ENCODE measurements at places on chromosomes 2 and 18.

GRCh38 chr2:196836440-196836839 is 27.3 kb upstream of the C2orf66 start:
- DNase-seq, result no peak

GRCh38 chr18:36638224-36638623 is 190.6 kb downstream of the TPGS2 start:
- DNase-seq, result no peak

- DNase-seq, result no peak
Observed at GRCh38 chr18:61031626-61032025, 301.6 kb upstream of the CDH20 start.

GRCh38 chr2:65800998-65801397 is 368.6 kb upstream of the SPRED2 start:
- no peak for DNase-seq

- no peak for DNase-seq
Observed at GRCh38 chr2:127678991-127679390, 3.7 kb upstream of the LIMS2 start.

DNA sequence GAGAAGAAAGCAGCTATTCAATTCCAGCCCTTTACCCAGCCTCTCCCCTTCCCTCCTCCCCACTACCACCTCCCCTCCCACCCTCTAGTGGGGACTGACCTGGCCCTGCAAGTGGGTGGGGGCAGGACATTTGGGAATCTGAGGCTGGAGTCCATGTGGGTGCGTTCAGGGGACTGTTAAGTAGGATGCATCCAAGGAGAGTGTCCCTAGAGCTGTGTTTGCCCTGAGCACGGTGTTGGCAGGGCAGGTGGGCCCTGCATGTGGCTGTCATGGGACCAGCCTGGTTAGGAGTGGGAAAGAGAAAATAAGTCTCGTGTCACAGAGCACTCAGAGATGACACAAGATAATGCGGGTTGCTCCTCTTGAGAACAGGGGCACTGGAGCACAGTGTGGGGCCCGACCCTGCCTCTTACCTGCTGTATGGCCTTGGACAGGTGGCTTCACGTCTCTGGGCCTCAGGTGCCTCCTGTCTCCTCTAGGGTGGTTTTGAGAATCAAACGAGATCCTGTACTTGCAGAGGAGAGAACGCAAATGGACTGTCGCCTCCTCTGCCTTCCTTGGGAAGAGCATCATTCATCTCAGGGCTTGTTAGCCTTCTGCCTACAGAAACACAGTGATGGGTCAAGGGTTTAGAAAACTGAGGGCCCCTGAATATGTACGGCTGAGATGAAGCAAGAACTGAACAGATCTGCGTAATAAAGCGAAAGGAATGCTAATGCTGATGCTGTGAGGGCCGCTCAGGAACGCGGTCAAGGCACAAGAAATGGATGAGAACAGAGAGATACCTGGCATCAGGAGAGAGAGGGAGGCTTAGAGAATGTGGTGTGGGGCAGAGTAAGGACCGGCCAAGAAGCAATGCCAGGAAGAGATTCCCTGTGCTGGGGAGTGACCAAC is 187.7 kb upstream of the HAAO start:
- no peak for DNase-seq

DNA sequence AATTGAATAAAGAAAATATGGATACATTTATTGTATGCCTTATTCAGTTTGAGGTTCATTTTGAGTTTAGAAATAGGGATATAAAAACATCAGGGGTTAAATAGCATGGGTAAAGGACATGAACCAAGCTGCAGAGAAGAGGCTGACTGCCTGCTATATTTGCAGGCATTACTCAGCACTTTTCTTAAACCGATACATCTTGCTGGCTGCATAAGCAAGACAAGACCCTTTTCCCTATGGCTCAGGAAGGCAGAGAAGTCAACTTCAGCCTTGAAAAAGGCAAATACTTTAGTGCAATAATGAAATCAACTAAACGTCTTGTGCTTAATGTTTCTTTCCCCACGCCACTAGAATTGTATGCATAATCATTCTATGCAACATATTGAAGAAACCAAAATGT is 36.4 kb downstream of the SCN1A start:
- DNase-seq, result no peak

DNA sequence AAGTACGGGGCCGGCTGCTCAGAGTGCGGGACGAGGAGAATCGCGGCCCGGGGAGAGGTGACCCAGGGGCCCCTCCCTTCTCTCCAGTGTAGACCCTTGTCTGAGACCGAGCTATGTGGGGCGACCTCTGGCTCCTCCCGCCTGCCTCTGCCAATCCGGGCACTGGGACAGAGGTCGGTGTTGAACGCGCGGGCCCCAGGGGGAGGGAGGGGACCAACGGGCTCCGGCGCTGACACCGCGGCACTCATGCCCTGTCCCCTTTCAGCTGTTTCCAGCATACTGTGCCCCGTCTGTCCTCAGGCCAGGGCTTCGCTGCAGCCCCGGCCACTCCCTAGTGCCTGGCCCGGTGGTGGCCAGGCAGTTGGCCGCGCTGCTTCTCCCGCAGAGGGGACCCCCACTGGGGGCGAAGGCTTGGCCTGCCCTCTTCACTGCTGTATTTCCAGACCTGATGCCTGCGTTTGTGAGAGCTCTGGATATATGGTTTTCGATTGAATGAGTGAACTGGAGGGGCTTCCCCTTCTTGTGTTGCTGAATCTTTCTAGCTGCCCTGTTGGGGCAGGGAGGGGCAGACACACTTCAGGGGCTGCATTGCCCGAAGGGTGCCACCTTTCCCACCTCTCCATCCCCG is 809 bp downstream of the DBI start:
- peak; percentile 9 for DNase-seq

DNA sequence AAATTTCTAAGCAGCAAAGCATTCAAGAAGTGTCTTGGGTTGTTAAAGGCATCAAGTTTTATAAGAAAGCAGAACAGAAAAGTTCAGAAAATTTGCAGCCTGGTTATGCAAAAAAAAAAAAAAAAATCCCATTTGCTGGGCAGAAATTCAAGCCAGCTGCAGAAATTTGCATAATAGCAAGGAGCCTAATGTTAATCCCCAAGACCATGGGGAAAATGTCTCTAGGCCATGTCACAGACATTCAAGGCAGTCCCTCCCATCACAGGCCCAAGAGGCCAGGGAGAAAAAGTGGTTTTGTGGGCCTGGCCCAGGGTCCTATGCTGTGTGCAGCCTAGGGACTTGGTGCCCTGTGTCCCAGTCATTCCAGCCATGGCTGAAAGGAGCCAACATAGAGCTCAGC is 269.0 kb upstream of the SLC39A10 start:
- DNase-seq, result no peak

DNA sequence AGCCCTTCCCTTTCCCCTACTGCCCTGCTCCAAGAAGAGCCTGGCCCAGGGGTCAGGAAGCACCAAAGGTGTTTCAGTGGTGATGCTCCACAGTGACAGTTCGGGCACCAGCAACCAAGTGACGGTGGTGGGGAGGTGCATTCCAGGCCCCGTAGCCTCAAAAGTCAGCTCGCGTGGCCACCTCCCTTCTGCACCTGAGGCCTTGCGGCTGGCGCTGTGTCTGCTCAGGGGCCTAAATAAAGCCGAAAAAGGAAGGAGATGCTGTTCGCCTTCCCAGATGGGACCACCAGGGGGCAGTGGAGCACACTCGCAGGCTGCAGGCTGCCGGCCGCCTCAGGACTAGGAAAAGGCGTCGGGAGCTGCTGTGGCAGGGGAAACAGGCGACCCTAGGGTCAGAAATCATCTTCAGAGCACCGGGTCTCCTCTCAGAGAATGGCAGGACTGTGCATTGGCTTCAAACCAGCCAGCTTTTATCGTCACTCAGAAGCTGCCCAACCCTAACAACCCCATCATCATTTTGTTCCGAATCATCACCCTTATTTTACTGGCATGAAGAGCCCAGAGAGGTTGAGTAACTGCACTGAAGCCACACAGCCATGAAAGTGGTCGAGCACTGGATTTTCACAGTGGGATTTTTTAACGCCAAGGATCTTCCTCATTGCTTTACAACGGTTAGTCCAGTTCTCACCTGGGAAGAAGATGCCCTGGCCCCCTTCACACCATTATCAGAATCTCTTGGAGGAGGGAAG is 213.0 kb upstream of the CELF4 start:
- DNase-seq, result no peak

GRCh38 chr2:217666338-217666737 is 336.5 kb downstream of the TNS1 start:
- no peak for DNase-seq

- no peak for DNase-seq
Observed at GRCh38 chr18:71249791-71250190, 960.9 kb downstream of the SOCS6 start.

- DNase-seq, result no peak
Observed at GRCh38 chr2:39584283-39584965, 81.3 kb upstream of the TMEM178A start.

GRCh38 chr2:176085861-176086771 is 2.4 kb upstream of the EVX2 start:
- DNase-seq, result no peak

GRCh38 chr2:8451273-8451672 is 230.6 kb upstream of the ID2 start:
- DNase-seq, result no peak

GRCh38 chr2:241123816-241124536 is 21.9 kb upstream of the MTERF4 start:
- DNase-seq, result peak; percentile 54

- no peak for DNase-seq
Observed at GRCh38 chr2:33488178-33488690, 11.8 kb downstream of the RASGRP3 start.

GRCh38 chr18:52657043-52657805 is 317.2 kb downstream of the DCC start:
- DNase-seq, result no peak

- no peak for DNase-seq
Observed at GRCh38 chr2:118443596-118443995, 355.3 kb downstream of the INSIG2 start.

- no peak for DNase-seq
Observed at GRCh38 chr2:70767699-70768589, at the start of gene ADD2. ADD2 (minus strand) TSS chr2:70768200; CDS start chr2:70706408, 61,792 bp downstream.

All from central memory CD4-positive, alpha-beta T cell (primary cell).